ENCODE measurements at places on chromosomes 11 and 22.
A peak's percentile ranks its signal among the peaks of the same experiment; 100 is the strongest.

DNA sequence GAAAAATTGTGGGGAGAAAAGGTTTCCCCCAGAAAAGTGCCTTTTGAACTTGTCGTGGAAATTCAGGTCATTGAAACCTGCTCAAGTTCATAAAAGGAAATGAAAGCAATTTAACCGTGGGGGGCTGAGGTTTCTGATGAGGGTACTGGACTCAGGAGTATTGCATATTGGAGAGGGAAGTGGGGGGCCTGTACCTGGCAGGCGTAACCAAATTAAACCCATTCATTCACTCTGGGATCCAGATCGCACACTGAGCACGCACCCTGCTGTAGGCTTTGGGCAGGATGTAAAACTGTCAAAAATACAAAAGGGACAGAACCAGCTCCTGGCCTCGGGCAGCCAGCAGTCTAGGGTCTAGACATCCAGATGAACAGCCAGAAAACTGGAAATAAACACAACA is 1517.4 kb downstream of the BRD1 start:
- no peak for DNase-seq

DNA sequence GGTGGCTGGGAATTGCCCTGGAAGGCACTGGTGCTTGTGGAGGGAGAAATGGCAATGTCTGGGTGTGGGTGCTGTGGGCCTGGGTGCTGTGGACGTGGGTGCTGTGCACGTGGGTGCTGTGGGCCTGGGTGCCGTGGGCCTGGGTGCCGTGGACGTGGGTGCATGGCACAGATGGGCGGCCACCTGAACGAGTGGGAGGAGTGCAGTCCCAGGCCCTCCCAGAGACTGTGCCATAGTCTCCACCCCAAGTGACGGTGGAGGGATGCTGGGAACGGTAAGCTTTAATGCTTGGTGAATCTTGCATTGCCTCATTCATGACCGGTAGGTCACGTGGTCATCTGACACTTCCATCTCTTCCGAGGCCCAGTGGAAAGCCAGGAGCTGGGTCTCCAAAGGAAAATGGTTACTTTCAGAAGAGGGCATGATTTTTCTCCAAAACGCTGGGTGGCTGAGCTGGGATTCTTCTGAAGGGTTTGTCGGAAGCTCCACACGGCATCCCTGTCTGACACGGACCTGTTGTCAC is 28.8 kb upstream of the BRSK2 start:
- no peak for DNase-seq

GRCh38 chr22:48837341-48837935 is 990.2 kb downstream of the BRD1 start:
- DNase-seq: no peak

GRCh38 chr11:36211761-36212430 is 77.3 kb downstream of the COMMD9 start:
- DNase-seq: no peak

GRCh38 chr11:90874986-90875385 is 652.1 kb upstream of the CHORDC1 start:
- DNase-seq: no peak

GRCh38 chr11:44260081-44260480 is 49.9 kb downstream of the ALX4 start:
- DNase-seq: no peak

GRCh38 chr11:72595292-72595684 is 78.9 kb downstream of the PDE2A start:
- DNase-seq: no peak

GRCh38 chr11:17772704-17773600 is 38.4 kb downstream of the KCNC1 start:
- no peak for DNase-seq

DNA sequence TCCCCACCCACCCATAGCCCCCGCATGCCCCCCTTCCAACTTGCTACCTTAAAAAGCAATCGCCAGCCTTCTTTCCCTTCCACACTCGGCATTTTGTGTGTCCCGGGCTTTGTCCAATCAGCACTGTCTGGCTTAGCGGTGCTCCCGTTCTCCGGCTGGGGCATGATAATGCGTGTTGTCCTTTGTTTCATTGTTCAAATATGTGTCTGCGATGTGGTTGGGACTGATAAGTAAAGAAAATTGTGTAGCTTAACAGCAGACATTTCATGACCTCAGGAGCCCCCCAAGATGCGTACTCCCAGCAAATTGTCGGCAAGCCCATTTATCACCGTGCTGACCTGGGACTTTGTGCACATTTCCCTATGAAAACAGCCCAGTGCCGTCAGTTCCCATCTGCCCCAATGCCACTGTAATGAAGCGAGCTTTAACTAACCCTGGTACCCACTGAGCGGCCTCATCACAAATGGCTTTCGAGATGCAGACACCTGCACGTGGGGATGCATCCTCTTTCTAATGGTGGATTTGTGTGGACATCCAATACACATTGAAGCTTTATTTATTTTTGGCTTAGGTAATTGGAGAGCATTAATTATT is 167.0 kb upstream of the E2F8 start:
- no peak for DNase-seq

- no peak for DNase-seq
These were observed 9.0 kb upstream of the KCNJ11 start for GRCh38 chr11:17397311-17398002.

GRCh38 chr22:49856343-49856742 is 2.7 kb downstream of the ZBED4 start:
- no peak for DNase-seq

GRCh38 chr22:47133061-47133969 is 370.9 kb downstream of the TBC1D22A start:
- no peak for DNase-seq

- peak; percentile 62 for DNase-seq
These were observed 34.4 kb upstream of the RCN1 start for GRCh38 chr11:32056438-32056837.

DNA sequence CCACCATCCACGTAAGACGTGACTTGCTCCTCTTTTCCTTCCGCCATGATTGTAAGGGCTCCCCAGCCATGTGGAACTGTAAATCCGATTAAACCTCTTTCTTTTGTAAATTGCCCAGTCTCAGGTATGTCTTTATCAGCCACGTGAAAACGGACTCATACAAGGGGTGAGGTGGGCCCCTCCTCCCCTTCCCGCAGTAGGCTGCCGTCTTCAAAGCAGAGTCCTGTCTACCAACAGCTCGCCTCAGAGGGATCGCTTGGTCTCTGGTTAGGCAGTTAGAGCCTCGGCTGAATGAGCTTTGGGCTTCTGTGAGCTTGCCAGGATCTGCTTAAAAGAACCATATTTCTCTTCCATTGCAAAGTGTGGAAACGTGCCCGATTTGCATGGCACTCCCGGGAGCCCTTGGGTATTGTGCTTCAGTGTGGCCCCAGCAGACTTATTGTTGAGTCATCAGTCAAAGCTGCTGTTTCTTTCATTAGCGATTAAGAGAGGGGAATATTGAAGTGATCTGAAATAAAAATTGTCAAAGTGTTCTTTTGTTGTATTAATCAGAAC is 338.3 kb downstream of the TBC1D22A start:
- no peak for DNase-seq

DNA sequence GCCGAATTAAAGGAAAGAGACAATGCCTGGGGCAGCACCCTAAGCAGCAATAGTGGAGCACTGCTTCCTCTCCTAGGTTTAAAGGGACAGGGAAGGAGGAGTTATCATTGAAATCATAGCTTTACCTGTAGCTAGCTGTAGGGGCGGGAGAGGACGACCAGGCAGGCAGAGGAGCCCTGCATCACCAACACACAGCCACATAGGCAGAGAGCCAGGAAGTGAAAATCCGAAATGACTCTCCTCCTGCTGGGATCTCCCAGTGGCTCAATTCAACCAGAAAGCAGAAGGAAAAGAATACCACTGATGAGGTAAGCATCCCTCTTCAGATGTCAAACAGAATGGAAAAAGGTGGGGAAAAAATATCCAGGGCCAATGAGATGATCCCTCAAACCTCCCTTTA is 20.4 kb downstream of the MRGPRX4 start:
- no peak for DNase-seq

- DNase-seq: no peak
These were observed 126.6 kb upstream of the MPPED2 start for GRCh38 chr11:30712749-30713148.

- peak; percentile 83 for DNase-seq
These were observed at the start of gene CTSF for GRCh38 chr11:66568124-66568916. Gene CTSF (minus strand): TSS chr11:66568606. CDS start chr11:66568486, 120 bp downstream.

GRCh38 chr22:21567456-21568346 is at the start of gene UBE2L3:
Gene UBE2L3 (plus strand): TSS chr22:21567714. CDS start chr22:21567745, 31 bp downstream.
- DNase-seq: peak; percentile 85

DNA sequence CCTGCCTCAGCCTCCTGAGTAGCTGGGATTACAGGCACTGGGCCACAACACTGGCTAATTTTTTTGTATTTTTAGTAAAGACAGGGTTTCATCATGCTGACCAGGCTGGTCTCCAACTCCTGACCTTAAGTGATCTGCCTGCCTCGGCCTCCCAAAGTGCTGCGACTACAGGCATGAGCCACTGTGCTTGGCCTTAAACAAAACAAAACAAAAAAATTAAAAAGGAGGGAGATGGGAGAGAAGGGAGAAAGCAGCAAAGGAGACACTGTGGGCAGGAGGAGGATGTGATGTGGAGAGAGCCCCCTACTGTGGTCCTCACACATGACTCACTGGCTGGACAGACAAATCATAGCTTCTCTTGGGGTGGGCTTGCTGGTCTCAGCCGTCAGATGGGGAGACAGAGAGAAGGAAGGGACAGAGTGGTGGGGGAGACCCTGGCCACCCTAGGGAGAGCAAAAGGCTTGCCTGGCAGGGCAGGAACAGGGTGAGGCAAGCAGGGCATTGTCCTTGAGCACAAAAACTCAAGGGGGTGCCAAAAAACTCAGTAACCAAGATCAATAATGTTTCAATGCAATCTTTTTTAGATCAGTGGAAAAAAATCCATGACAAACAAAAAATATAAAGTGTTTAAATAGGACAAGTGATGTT is 31.6 kb downstream of the TPST2 start:
- DNase-seq: peak; percentile 40

GRCh38 chr11:64449381-64450167 is 90.6 kb downstream of the RPS6KA4 start:
- DNase-seq: peak; percentile 57

GRCh38 chr11:38274031-38274430 is 1676.0 kb upstream of the RAG2 start:
- DNase-seq: no peak

DNA sequence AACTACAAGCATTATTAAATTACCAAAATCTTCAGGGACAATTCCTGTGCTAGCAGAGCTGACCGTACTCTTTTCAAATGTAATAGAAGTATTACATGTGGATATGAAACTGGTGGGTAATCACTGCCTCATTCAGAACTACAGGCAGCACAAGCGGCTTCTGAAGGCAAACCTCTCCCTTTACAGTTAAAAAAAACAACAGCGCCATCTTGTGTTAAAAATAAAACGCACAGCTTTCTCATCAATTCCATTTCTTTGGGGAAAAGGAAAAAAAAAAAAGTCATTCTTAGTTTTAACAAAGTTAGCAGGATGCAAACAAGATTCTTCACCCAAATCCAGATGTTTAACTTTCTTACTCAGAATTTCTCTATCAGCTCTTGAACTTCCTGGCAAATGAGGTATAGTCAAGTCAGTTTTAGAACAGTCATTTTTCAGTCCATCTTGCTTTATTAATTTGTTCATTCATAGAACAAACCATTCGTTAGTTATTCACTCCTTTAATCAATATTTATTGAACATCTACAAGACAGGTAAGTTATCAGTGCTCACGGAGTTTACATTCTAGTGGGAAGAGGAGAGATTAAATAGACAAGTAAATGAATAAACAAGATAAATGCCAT is 331.8 kb upstream of the MPPED2 start:
- peak; percentile 66 for DNase-seq

GRCh38 chr11:110000031-110000502 is 93.1 kb upstream of the ZC3H12C start:
- DNase-seq: peak; percentile 95

DNA sequence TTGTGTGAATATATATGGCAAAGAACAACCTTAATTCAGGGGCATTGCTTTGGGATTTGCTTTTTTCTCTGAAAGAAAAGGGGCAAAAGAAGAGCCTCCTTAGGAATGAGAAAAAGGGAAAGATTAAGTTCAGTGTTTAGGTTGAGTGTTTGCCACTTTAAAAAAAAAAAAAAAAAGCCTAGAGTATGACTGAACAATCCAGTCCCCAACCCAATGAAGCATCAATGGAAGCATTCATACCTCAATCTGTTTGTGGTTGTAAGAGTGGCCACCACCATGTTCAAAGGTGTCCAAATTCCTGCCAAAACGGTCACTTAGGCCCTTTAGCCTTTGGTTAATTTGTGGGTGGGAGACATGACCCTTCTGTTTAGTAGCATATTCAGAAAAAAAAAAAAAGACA is 260.6 kb downstream of the SOX6 start:
- DNase-seq: no peak

- DNase-seq: no peak
These were observed 29.8 kb downstream of the DUSP8 start for GRCh38 chr11:1542267-1542666.

DNA sequence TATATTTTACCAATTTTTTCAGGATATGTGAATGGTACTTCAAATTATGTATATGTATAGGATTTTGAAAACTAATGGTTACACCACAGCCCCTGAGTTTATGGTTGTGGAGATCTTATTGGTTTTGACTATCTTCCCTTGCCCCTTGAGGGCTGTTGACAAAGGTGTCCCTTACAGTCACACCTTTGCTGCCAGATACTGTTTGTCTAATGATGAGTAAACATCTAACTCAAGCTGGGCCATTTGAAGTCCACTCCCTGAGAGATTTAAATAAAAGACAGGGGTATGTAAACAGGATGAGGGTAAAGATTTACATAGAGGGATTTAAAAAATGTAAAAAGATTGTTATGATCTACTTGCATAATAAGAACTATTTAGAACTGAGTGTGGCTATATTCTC is 38.9 kb upstream of the LUZP2 start:
- no peak for DNase-seq

- DNase-seq: no peak
These were observed 41.6 kb downstream of the MRGPRX2 start for GRCh38 chr11:19018901-19019300.

DNA sequence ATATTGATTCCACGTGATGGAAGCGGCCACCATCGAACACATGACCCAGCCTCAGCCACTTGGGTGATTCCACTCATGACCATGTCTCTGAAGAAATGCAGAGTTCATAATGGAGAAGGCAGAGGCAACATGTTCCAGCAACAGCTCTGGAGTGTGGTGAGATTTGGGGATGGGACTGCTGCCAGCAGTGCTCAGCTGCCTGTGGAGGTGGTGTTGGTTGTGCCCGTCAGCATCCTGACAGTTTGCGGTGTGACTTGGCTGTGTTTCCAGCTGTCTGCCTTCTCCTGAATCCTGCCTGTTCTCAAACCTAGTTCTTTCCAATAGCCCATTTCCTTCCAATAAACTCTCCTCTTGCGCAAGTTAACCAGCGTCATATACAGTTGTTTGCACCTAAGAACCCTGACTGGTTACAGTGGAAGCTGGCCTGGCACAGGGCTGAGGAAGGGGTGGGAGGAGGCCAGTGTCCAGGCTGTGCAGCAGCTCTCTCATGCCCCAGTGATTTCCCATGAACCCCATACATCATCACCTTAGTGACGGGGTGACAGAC is 22.0 kb upstream of the OR8B8 start:
- DNase-seq: peak; percentile 76

DNA sequence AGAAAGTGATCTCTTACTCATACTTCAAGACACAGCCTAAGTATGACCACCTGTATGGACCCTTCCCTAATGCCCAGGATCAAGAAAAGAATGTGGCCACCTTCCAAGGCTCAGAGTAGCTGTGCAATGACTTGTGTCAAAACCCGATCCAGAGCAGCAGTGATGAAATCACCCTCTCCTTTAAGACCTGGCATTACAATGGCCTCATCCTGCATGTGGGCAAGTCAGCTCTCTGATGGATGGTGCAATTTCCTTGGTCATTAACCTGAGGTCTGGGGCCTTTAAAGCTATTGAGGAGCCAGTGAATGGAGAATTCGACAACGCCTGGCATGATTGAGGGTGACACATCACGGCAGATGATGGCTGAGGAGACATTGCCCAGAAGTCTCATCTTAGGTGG is 9.1 kb upstream of the TUBA8 start:
- no peak for DNase-seq

Data from cardiac fibroblast (primary cell).